ENCODE measurements at places on chromosomes 11 and 22. TPM values are rescaled to one million over a fixed set of nuclear protein-coding genes. Genes with fewer than 3 reads are reported as not detected.

GRCh38 chr11:19811380-19811779, 98.7 kb downstream of the NAV2 start:
- DNase-seq, result no peak
- no peak overlapping the region for H3K4me3 ChIP-seq
- H3K36me3 ChIP-seq, result peaks cover 2% of the 10 kb centered on the region
- H3K27me3 ChIP-seq, result no peaks in the 10 kb centered on the region

- no peaks in the 10 kb centered on the region for H3K36me3 ChIP-seq
- no peak overlapping the region for H3K4me3 ChIP-seq
- no peaks in the 10 kb centered on the region for H3K27me3 ChIP-seq
- H3K27ac ChIP-seq, result no peak overlapping the region
These were observed 97.1 kb downstream of the TSPAN18 start for GRCh38 chr11:44823868-44824267.

- no peak for DNase-seq
- peaks cover 24% of the 10 kb centered on the region for H3K27me3 ChIP-seq
- H3K4me3 ChIP-seq, result no peak overlapping the region
These were observed 1158.5 kb downstream of the JRKL start for GRCh38 chr11:97548280-97548679.

- H3K27ac ChIP-seq, result no peak overlapping the region
- DNase-seq, result no peak
- H3K4me1 ChIP-seq, result peaks cover 35% of the 10 kb centered on the region
- H3K27me3 ChIP-seq, result peaks cover 18% of the 10 kb centered on the region
- H3K4me3 ChIP-seq, result no peak overlapping the region
- no peaks in the 10 kb centered on the region for H3K36me3 ChIP-seq
These were observed 1.1 kb downstream of the EED start for GRCh38 chr11:86245369-86246292.

DNA sequence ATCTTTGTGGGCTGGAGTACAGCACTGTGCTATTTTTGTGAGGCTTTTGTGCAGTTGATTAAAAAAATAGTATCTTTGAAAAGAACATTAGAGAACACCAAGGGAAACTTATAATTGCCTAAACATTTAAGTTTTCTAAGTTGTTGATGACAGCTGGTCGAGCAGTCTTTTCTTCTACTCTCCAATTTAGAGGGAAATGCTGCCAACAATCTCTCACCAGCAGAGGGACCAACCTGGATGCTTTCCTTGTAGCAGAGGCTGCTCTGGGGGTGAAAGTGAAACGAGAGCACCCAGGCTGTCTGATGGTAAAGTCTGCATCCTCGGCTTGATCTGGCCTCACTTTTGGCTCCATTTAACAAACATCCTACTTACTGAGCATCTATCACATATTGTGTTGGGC, 1286.5 kb upstream of the TENM4 start:
- no peak for DNase-seq
- no peaks in the 10 kb centered on the region for H3K27me3 ChIP-seq
- no peak overlapping the region for H3K27ac ChIP-seq

- peak overlapping the region; percentile 81 for H3K27ac ChIP-seq
- no peak overlapping the region for H3K4me3 ChIP-seq
- peaks cover 17% of the 10 kb centered on the region for H3K4me1 ChIP-seq
- H3K27me3 ChIP-seq, result no peaks in the 10 kb centered on the region
- H3K36me3 ChIP-seq, result peaks cover 62% of the 10 kb centered on the region
These were observed 123.4 kb downstream of the SWAP70 start for GRCh38 chr11:9787260-9787659.

- DNase-seq, result no peak
- peaks cover 15% of the 10 kb centered on the region for H3K36me3 ChIP-seq
- H3K27ac ChIP-seq, result peak overlapping the region; percentile 77
- no peak overlapping the region for H3K4me3 ChIP-seq
- peaks cover 59% of the 10 kb centered on the region for H3K4me1 ChIP-seq
- H3K27me3 ChIP-seq, result no peaks in the 10 kb centered on the region
These were observed 7.4 kb downstream of the EHD1 start for GRCh38 chr11:64870893-64871466.

- DNase-seq, result no peak
- H3K27ac ChIP-seq, result peak overlapping the region; percentile 85
- peaks cover 43% of the 10 kb centered on the region for H3K4me1 ChIP-seq
- H3K36me3 ChIP-seq, result no peaks in the 10 kb centered on the region
These were observed 2.4 kb downstream of the GAS2L1 start for GRCh38 chr22:29308791-29309262.

DNA sequence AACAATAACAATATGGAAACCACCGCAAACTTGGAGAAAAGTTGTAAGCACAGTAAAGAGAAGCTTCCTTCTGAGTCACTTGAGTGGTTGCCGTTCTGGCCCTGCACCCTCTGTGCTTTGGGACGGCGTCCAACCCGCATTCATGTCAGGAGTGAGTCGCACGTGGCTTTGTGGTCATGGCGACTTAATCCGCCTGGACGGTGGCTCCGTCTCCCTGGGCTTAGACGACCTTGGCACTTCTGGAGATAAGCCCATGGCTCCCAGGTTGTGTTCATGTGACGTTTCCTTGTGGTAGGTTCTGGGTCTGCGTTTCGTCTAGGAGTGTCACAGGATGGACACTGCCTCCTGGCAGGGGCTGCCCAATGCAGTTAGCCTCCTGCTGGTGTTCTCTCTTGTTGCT, 40.5 kb downstream of the TPCN2 start:
- H3K4me3 ChIP-seq, result no peak overlapping the region
- no peak overlapping the region for H3K27ac ChIP-seq
- H3K4me1 ChIP-seq, result peaks cover 20% of the 10 kb centered on the region
- DNase-seq, result no peak

DNA sequence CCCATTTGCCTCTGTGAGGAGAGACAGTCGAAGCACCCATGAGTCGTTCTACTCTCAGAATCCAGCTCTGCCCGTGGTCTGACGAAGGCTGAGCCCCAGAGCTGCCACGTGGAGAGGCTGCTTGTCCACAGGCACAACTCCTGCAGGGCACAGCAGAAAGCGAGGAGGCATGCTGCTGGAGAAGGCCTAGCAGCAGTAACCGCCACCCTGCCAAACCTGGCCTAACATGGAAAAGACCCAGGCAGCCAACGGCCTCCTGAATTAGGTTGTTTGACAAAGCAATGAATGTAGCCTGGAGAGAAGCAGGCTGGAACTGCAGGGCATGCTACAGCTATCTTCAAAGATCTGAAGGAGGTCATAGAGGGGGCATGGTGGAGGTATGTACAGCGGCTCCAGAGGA, 89.7 kb downstream of the SNX19 start:
- peaks cover 63% of the 10 kb centered on the region for H3K4me1 ChIP-seq
- DNase-seq, result peak; percentile 68
- H3K4me3 ChIP-seq, result no peak overlapping the region
- H3K36me3 ChIP-seq, result no peaks in the 10 kb centered on the region

DNA sequence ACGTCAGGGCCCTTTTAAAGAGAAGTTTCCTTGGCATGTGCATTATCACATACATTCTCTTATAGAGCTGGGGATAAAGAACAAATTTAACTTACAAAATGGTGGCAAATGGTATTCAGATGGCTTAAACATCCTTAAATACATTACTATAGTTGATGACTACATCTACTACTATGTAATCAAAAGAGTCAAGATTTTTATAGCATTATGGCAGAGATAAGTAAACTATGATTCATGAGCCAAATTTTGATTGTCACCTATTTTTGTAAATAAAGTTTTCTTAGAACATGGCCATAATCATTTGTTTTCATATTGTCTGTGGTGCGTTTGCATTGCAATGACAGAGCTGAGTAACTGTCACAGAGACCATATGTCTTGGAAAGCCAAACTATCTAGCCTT, 1188.6 kb upstream of the TENM4 start:
- no peaks in the 10 kb centered on the region for H3K27me3 ChIP-seq
- no peak for DNase-seq
- H3K27ac ChIP-seq, result no peak overlapping the region
- H3K36me3 ChIP-seq, result no peaks in the 10 kb centered on the region
- no peak overlapping the region for H3K4me3 ChIP-seq
- no peaks in the 10 kb centered on the region for H3K4me1 ChIP-seq

DNA sequence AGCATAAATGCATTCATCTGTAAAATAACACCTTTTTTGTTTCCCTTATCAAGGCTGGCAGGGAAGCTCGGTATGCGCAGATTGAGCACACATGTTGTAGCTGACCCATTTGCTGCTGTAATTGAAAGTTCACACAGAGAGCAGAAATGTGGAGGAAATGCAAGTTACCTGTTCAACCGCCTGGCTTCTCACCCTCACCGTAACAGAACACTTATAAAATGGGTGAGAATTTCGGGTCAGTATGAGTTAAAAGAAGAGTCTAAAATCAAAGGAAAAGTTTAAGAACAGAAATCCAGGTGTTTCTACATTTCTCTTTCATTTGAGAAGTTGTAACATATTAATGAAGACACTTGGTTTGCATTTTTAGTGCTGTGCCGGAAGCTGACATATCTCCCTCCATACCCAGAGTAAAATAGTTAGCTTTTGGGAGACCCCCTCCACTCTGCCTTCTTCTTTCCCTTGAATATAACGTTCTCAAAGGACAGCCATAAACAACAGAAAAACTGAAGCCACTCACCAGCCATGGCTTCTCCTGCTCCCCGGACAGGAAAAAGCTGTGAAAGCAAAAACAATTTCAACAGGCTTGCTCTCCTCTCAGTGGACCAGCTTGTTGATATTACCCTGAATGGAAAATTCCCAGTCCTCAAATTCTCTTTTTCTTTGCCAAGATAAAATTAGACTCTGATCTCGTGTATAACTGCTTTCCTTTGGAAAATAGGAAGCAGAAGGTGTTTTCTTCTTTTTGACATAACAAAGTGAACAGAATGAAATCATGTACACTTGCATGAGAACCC, at the start of gene CASP12:
Gene CASP12 (minus strand): TSS at position 570 of the 794 bp plus-strand sequence.
- H3K27ac ChIP-seq, result peak within 1 kb of the TSS; percentile 92
- DNase-seq, result no peak
- H3K4me1 ChIP-seq, result peaks cover 35% of the 10 kb centered on the region
- peak within 1 kb of the TSS; percentile 62 for H3K4me3 ChIP-seq

DNA sequence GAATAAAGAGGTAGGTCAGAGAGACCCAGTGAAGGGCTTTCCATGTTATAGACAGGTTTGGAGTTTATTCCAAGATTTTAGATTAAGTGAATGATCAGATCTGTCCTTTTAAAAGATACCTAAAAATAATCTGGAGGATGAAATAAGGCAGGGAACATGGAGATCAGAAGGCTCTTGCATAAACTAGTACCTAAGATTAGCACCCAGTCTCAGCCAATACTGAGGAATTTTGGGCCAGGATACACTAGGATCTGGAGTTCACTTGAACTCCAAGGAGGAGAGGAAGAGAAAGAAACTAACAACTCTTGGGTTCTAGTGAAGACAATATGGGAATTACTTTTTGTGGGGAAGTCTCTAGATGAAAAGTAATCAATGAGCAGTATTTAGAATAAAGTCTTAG, 47.9 kb upstream of the RAPSN start:
- H3K27ac ChIP-seq, result no peak overlapping the region
- peaks cover 21% of the 10 kb centered on the region for H3K36me3 ChIP-seq
- no peaks in the 10 kb centered on the region for H3K27me3 ChIP-seq
- H3K4me3 ChIP-seq, result no peak overlapping the region
- no peak for DNase-seq
- H3K4me1 ChIP-seq, result peaks cover 9% of the 10 kb centered on the region

DNA sequence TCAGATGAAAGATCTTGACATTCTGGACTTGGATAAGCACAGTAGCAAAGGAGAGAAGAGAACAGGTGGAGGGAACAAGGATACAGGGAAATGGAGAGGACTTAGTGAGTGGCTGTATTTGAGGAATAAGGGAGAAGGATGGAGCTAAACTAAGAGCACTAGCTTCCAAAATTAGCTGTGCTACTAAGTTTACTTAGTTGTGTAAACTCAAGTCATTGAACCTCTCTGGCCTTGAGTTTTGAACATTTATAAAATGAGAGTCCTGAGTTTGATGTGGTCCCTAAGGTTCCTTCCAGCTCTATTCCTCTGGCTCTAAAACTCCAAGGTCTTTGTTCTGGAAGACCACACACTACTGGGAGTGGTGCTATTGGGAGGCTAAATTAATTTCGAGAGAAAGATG, 100.7 kb downstream of the TRIM44 start:
- no peak for DNase-seq
- H3K4me1 ChIP-seq, result peaks cover 15% of the 10 kb centered on the region
- H3K4me3 ChIP-seq, result no peak overlapping the region
- no peak overlapping the region for H3K27ac ChIP-seq
- H3K36me3 ChIP-seq, result peaks cover 7% of the 10 kb centered on the region

DNA sequence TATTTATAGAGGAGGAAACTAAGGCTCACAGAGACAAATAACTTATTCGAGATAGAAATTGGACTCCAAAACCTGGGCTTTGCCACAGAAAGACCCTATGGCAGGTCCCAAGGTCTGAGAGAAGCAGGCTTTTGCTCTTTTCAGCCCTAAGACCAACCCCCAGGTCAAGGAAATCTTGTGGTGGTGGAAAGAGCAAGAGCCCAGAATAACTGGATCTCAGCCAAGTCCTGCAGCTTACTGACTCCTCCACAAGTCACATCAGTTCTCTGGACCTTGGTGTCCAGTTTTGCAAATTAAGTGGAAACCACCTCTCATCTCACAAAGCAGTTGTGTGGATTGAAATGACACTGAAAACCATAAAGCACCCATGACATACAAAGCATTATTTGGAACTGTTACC, 122.2 kb downstream of the C11orf58 start:
- DNase-seq, result no peak
- H3K36me3 ChIP-seq, result no peaks in the 10 kb centered on the region
- H3K4me1 ChIP-seq, result peaks cover 5% of the 10 kb centered on the region
- no peak overlapping the region for H3K27ac ChIP-seq

GRCh38 chr22:32421484-32421883, 9.4 kb upstream of the RTCB start:
- no peaks in the 10 kb centered on the region for H3K36me3 ChIP-seq
- no peak overlapping the region for H3K27ac ChIP-seq
- H3K27me3 ChIP-seq, result peaks cover 54% of the 10 kb centered on the region
- no peak overlapping the region for H3K4me3 ChIP-seq
- no peaks in the 10 kb centered on the region for H3K4me1 ChIP-seq

GRCh38 chr11:5246772-5247471, 2.7 kb downstream of the HBG1 start:
- H3K27ac ChIP-seq, result no peak overlapping the region
- no peak for DNase-seq
- no peak overlapping the region for H3K4me3 ChIP-seq
- H3K36me3 ChIP-seq, result no peaks in the 10 kb centered on the region
- peaks cover 23% of the 10 kb centered on the region for H3K27me3 ChIP-seq
- H3K4me1 ChIP-seq, result no peaks in the 10 kb centered on the region

DNA sequence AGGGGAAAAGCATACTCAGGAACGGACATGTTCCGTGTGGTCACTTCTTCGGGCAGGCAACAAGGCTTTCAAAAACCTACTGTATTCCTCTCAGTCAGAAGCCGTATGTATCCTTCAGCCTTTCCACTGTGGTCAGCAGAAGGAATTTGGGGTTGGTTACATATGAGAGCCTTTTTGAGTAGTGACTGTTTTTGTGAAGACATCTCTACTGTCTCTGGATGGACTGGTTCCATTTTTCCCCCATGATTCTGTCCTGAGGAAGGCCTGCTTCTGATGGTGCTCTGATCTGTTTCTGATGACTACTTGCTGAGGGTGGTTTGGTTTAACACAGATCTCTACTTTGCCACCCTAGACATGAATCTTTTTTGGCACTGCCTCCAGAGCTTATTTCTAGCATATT, 63.7 kb upstream of the HORMAD2 start:
- H3K27me3 ChIP-seq, result no peaks in the 10 kb centered on the region
- H3K27ac ChIP-seq, result no peak overlapping the region
- no peak overlapping the region for H3K4me3 ChIP-seq

- H3K36me3 ChIP-seq, result peaks cover 2% of the 10 kb centered on the region
- peak overlapping the region; percentile 38 for H3K4me3 ChIP-seq
- H3K27me3 ChIP-seq, result no peaks in the 10 kb centered on the region
- peaks cover 10% of the 10 kb centered on the region for H3K4me1 ChIP-seq
These were observed 150.2 kb downstream of the TYR start for GRCh38 chr11:89327885-89328284.

SYT13 gene
- total RNA-seq, result 0.13 TPM

GGTLC3 gene
- not detected for total RNA-seq

FAM168A gene
- total RNA-seq, result 53.1 TPM

APOBEC3B gene
- 4.2 TPM for total RNA-seq

SPA17 gene
- total RNA-seq, result 4.7 TPM

DGAT2 gene
- total RNA-seq, result not detected

CALCA gene
- total RNA-seq, result not detected

NUP160 gene
- 28.3 TPM for total RNA-seq

All from osteocyte (in vitro differentiated cells).